ENCODE measurements at places on chromosomes 7 and 10.
A peak's percentile ranks its signal among the peaks of the same experiment; 100 is the strongest.

DNA sequence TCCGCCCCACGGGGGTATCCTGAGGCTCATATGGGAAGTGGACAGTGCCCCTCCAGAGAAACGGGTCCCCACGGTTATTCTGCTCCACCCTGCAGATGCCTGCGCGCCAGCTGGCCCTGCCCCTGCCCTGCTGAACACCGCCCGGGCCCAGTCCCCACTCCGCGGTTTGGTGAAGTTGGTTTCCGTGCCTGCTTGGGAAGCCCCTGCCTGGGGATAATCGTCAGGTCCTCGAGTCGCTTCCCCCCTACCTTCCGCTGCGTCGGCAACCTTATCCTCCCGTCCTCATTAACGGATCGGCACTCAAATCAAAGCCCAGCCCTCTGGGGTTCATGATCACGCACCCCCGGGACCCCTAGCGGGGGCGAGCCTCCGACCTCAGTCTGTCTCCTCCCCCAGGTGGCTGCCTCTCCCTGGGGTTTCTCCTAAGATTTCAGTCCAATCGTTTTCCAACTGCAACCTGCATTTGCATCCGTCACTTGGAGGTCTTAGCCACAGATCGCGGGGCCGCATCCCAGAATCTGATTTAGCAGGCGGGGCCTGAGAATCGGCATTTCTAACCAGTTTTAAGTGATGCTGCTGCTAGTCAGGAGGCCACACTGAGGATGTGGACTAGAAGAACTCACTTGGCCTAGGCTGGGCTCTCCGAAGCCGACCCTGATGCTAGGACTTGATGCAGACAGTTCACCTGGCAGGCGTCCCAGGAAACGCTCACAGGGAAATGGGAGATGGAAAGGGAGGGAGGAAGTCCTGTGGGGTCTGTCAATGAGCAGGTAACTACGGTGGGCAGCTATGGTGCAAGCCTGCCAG, 27.6 kb downstream of the WDR86 start:
- no peak for DNase-seq

GRCh38 chr10:32889631-32890212, 68.3 kb downstream of the ITGB1 start:
- DNase-seq = no peak

DNA sequence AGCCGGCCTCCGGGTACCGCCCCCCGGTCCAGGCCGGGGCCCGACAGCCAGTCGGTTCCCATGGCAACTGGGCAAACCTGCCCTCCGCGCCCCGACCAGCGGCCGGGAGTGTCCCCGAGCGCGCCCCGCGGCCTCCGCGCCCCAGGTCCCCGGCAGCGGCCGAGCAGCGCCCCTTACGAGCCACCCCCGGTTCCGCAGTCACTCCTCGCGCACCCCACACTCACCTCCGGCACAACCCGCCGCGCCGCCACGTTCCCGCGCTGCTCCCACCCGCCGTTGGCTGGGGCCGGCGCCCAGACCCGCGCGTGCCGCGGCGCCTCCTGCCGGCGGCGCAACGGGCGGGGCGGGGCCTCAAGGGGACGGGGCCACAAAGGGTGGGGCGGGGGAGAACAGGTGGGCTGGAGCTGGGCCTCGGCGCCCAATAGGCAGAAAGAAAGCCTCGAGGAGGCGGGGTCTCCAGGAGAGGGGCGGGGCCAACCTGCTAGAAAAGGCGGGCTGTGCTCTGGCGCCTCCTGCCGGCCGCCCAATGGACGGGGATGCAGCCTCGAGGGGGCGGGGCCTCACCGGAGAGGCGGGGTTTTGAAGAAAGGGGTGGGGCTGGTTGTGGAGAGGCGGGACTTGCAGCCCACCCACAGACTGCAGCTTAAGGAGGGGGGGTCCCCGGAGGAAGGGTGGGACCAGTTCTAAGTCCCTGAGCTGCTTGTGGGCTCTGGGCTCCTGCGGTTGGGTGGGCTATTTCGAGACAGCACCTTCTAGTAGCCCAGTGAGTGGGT, at the start of gene RADIL:
Gene RADIL (minus strand): TSS at position 345 of the 773 bp plus-strand sequence. CDS start 5,577 bp downstream, outside the sequence.
- DNase-seq = peak; percentile 91

GRCh38 chr7:157879391-157879790, 542.6 kb downstream of the DNAJB6 start:
- no peak for DNase-seq

DNA sequence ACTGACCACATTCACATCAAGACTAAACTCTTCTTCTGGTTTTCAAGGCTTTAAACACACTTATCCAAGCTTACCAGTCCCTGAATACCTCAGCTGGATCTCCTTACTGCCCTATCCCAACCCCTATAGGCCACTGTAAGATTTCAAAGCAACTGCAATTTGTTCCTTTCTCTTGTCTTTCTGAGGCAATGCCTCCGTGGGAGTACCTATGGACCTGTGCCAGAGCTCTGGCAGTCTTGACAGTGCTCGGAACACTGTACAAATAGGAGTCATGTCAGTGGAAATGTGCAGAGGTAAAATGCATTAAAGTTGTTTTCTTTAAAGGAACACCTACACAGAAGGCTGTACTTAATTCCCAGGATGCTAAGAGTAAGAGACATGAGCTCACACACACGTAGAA, 124.7 kb downstream of the CNOT4 start:
- DNase-seq = no peak

DNA sequence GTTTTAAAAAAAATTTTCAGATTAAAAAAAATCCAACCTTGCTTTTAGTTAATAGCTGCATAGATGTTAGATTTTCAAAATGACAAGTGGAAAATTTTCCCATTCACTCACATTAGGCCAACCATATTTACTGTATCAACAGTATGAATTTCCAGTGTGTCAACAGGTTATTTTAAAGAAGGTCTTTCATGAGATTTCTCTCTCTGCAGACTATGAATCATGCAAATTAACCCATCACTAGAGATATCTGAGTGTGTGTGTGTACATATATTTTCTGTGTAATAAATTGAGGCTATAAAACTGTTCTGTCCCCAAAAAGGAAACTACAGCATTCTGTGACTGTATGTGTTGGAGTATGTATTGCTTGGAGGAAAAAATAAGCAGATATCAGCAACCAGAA, 305.6 kb downstream of the ARL4A start:
- DNase-seq = no peak

- no peak for DNase-seq
These were observed 16.4 kb upstream of the ELAPOR2 start for GRCh38 chr7:87075671-87076404.

DNA sequence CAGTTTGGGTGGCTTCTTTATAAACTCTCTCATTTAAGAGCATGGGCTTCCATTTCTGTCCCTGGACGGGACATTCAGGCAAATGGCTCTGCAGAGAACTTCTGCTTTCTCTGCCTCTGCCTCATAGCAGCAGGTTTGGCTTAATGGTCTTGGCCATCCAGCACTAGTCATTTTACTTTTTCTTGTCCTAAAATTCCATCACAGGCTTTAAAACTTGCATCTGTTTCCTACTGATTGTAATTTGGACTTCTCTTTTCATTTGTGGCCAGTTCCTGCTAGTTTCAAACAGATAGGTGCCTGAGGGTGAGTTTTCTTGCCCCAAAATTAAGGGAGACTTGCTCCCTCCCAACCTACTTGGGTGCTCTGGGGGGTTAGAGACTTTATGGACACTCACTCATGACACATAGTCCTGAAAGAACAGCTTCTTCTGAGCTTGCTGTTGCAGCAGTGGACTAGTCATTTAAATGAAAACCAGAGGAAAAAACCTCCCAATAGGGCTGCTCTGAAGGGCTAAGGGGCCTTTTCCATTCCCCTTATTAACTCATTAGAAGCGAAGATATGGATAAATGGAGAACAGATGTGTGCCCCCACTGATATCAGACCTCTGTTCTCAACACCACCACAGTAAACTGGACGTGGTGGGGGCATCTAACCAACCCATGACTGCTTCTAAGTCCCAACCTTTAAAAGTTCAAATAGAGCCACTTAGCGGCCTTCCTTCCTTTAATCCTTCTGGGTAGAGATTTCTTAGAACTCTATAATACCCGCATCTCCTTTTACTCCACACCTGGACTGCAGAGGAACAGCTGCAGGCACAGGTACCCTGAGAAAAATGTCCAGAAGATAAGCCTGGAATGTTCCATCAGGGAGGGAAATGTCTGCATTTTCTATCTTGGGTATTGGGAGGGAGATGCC, 38.8 kb downstream of the SVOPL start:
- no peak for DNase-seq

- no peak for DNase-seq
These were observed 287.6 kb downstream of the BMPER start for GRCh38 chr7:34192906-34193305.

All from EH (cell line).